ENCODE measurements at places on chromosomes 11 and 22.

DNA sequence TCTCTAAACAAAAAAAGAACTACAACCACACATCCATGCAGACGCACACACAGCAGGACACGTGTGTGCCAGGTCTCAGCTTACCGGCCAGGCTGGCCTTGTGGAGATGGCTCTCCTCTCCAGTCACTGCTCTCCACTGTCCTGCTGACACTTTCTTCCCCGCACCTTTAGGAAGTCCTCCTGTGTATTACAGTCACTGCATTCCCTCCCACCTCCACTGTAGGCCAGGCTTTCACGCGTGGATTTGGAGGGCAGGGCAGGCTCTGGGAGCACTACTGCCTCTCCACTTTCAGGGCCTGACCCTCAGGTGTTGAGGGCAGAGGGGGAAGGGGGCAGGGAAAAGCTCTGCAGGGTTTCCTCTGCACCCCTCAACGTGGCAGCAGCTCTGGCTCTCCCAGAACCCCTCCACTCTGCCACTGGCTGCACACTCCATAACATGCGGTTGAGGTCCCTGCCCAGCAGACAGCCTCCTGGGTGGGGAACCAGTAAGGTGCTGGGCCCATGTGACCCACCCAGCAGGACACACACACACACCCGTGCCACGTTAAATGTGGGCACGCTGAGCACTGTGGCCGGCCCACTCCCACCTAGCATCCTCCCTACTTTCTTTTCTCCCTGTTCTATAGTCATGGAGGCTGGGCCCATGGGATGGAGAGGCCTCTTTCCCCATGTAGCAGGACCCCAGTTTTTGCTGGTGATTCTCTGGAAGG, 107.0 kb upstream of the PITPNB start:
- DNase-seq: no peak

- peak; percentile 97 for DNase-seq
These were observed 170.3 kb downstream of the KIRREL3 start for GRCh38 chr11:126830216-126830806.

DNA sequence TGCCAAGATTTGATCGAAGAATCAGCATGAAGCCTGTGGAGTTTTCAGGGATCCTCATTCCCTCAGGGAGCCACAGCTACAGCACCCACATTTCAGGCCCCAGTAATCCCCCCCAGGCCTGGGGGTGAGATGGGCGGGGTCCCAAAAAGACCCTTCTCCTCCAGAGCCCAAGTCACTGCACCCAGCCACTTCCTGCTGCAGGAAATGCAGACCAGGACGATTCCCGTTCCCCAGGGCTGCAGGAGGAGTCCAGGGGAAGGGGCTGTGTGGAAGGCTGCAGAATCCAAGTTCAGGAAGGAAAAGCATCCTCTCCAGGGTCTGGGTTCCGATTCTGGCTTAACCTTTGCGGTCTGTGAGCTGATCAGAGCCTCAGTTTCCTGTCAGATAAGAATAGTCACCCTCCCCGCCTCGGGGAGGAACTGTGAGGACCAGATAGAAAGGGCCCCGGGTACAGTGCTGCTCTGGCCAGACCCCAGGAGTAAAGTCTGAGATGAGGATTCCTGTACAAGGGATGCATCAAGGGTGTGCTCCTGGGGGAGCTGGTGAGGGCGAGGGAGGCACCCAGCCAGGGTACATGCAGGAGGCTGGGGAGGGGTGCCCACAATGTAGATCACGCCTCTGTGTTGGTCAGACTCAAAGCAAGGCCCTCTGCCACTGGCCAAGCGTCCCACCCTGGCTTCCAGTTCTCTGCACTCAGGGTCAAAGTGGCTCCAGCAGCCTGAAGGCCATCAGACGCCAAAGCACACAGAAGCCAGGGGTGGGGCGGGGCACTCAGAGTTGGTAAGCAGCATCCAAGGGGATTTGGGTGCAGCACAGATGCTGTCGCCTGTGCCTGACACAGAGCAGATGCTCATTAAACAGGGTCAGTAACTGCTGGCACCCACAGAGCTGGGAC, 30.1 kb upstream of the TP53I11 start:
- no peak for DNase-seq

DNA sequence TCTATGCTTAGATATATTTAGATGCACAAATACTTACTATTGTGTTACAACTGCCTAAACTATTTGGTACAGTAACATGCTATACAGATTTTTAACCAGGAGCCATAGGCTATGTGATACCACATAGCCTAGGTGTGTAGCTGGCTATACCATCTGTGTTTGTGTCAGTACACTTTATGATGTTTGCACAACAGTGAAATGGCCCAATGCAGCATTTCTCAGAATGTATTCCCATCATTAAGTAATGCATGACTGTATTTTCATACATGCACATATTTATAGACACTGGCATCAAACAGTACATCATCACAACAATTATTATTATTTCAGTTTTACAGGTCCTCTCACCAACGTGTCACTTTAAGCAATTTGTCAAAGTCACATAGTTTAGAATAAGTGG, 979.5 kb upstream of the TENM4 start:
- no peak for DNase-seq

GRCh38 chr22:46947516-46948257, 185.2 kb downstream of the TBC1D22A start:
- no peak for DNase-seq

- DNase-seq: no peak
These were observed 81.7 kb upstream of the APOA1 start for GRCh38 chr11:116918925-116919655.

- DNase-seq: no peak
These were observed 8.1 kb upstream of the OR10W1 start for GRCh38 chr11:58276151-58276550.
